ENCODE measurements at places on chromosomes 5 and 9.

DNA sequence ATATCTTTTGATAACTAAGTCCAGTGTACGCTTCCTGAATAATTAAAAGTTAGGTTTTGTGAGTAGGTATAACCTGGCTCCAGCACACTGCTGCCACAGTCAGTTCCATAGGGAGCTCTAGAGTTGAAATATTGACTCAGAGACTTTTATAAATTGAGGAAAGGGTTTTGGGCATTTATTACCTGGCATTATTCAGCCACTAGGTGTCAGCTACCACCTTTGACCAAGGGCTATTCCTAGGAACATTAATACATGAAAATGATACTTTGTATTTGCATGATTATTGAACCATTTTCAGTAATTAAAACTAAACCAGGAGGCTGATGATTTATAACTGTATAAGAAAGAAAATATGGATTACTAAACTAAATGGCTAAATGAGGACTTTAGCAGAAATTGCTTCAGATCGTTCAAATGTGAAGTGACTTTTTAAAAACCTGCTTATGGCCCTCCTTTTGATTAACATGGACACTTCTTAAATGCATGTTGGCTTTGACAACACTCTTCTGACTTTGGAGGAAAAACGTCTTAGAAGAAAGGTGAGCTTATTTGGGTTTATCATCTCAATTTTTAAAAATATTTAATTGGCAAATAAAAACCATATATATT is 83.0 kb downstream of the SMC2 start:
- no peak for DNase-seq

DNA sequence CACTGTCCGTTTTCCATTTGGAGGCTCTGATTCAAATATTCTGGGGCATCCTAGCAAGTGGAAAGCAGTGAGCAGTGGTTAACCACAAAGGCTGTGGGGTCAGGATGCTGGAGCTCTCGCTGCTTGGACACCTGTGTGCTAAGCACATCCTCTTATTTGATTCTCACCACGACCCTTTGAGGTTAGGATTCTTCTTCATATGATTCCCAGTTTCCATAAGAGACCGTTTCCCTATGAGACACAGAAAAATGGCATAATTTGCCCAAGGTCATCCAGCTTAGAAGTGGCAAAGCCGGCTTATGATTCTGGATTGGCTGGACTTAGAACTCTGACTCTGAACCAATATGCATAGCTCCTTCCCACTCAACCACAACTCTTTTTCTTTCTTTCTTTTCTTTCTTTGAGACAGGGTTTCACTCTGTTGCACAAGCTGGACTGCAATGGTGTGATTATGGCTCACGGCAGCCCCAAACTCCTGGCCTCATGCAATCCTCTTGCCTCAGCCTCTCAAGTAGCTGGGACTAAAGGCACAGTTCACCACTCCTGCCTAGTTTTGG is 207.7 kb downstream of the TTLL11 start:
- DNase-seq: no peak

- DNase-seq: no peak
Observed at GRCh38 chr5:176621661-176622079, 8.7 kb downstream of the SNCB start.

GRCh38 chr9:77811832-77812231 is 163.7 kb upstream of the GNA14 start:
- DNase-seq: no peak

- no peak for DNase-seq
Observed at GRCh38 chr5:109998726-109999125, 309.0 kb downstream of the MAN2A1 start.

GRCh38 chr9:124755061-124755460 is 16.1 kb downstream of the NR6A1 start:
- no peak for DNase-seq

DNA sequence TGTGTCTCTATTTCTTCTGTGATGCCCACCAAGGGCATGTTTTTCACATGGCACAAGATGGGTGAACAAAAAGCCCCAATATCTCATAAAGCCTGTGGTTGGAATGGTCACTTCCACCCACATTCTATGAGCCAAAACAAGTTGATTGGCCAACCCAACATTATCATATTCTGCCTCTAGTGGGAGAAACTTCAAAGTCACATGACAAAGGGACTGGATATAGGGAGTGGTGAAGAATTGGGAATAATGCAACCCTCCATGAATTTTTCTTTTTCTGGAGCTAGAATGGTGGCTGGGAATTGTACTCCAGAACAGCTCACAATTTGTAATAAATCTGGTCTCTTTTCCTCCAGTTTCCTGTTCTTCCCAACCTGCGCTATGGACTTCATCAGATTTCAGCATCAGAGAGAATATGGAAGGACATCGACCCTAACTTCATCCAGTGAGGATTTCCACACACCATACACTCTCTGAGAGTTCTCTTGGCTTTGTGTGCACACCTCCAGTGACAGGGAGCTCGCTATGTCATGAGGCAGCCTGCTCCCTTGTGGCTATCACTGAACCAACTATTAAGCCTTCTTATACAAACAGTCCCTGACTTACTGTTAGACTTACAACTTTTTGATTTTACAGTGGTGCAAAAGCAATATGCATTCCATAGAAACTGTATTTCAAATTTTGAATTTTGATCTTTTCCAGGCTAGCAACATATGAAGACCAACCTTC is 12.0 kb upstream of the B4GALT1 start:
- DNase-seq: no peak

DNA sequence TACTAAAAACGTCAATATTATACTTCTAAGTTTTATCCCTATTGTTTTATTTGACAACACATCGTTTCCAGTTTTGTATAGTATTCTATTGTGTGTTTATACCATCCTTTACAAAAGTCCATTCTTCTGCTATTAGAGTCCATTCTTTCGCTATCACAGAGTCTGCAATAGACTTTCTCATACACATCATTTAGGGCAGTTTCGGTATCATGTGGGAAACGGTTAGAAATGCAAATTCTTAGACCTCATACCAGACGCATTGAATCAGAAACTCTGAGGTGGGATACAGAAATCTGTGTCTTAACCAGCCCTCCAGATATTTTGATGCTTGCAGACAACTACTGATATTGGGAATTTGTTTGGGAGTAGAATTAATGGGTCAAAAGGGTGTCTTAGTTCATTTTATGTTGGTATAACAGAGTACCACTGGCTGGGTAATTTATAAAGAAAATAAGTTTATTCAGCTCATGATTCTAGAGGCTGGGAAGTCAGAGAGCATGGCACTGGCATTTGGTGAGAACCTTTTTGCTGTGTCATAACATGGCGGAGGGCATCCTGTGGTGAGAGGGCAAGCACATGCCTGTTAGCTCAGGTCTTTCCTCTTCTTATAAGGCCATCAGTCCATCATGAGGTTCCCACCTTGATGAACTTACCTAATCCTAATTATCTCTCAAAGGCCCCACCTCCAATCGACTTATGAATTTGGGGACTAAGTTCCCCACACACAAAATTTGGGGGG is 21.1 kb downstream of the CARTPT start:
- no peak for DNase-seq

DNA sequence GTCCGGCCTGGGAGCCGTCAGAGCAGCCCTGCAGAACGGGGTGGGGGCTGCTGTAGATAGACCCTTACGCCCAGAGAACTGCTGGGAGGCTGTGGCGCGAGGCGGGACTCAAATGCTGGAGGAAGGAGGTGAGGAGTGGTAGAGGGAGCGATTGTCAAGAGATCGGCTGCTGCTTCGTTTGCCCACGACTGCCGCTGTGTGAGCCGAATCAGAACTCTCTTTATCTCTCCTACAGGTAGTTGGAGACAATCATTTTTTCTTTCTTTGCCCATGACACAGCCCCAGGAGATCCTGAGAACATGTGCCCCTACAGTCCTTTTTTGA is 456 bp downstream of the ZNF79 start:
- no peak for DNase-seq

DNA sequence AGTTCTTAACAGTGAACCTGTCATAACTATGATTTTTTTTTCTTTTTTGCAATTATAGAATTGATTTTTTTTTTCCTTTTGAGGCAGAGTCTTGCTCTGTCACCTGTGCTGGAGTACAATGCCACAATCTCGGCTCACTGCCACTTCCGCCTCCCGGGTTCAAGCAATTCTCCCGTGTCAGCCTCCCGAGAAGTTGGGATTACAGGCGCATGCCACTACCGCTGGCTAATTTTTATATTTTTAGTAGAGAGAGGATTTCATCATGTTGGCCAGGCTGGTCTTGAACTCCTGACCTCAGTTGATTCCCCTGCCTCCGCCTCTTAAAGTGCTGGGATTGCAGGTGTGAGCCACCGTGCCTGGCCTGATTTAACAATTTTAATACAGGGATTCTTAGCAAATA is 21.4 kb downstream of the UGCG start:
- DNase-seq: no peak

DNA sequence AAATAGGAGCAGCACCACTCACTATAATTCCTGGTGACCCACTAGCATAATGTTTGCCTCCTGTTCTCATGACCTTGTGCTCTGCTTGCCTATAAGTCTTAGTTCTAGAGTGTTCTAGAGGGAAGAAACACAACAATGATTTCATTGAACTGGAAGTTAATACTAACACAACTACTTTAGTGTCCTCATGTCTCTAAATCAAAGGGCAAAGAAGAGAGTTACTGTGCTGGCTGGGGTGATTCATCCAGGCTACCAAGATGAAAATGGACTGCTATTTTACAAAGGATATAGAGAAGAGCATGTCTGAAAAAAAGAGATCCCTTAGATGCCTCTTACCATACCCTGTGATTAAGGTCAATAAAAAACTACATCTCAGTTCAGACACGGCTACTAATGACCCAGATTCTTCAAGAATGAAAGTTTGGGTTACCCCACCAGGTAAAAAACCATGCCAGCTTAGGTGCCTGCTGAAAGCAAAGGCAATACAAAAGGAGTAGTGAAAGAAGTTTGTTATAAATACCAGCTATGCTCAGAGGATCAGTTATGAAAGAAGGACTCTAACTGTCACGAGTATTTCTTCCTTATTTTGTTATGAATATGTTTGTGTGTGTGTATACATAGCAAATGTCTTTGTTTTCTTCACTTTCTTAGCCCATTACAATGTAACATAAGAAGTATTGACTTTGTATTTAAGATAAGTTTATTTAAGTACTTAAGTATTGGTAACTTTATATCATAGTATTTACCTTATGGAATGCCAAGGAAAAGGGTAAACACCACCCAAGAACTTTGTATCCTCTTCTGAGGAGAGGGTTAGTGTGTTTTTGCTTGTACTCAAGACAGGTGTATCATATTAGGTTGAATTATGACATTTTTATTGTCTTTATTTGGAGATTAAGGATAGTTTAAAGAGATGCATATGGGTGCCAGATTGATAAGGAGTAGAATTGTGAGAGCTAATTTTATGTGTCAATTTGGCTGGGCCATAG is 314.1 kb upstream of the PTGER4 start:
- no peak for DNase-seq
